ENCODE measurements at places on chromosomes 5 and 9.
A peak's percentile ranks its signal among the peaks of the same experiment; 100 is the strongest.

DNA sequence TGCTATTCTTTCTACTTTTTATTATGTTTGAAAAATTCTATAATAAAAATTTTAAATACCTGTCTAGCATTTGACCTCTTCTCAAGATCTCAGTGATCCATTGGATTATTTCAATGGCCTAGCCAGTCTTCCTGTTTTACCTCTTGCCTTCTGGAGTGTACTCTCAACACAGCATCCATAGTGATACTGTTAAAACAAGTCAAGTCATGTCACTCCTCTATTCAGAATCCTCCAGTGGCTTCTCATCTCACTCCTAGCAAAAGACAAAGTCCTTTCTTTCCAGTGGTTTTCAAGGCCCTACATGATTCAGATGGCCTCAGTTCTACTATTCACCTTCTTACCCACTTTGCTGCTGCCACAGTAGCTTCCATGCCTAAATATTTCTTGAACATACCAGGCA lies 1.8 kb downstream of the MARVELD2 start:
- peaks cover 2% of the 10 kb centered on the region for H3K4me1 ChIP-seq
- H3K27me3 ChIP-seq = no peaks in the 10 kb centered on the region
- no peak overlapping the region for H3K27ac ChIP-seq
- peaks cover 4% of the 10 kb centered on the region for H3K36me3 ChIP-seq

- no peak overlapping the region for H3K4me3 ChIP-seq
- no peaks in the 10 kb centered on the region for H3K36me3 ChIP-seq
- no peak for DNase-seq
- no peaks in the 10 kb centered on the region for H3K4me1 ChIP-seq
These were observed 33.4 kb upstream of the SLC25A51 start for GRCh38 chr9:37937366-37937765.

- no peaks in the 10 kb centered on the region for H3K4me1 ChIP-seq
- no peak overlapping the region for H3K4me3 ChIP-seq
- no peak overlapping the region for H3K27ac ChIP-seq
- no peaks in the 10 kb centered on the region for H3K27me3 ChIP-seq
- no peaks in the 10 kb centered on the region for H3K36me3 ChIP-seq
- DNase-seq = peak; percentile 87
These were observed 84.2 kb upstream of the IER5L start for GRCh38 chr9:129262261-129262660.

- no peak overlapping the region for H3K27ac ChIP-seq
- H3K4me3 ChIP-seq = no peak overlapping the region
- no peak for DNase-seq
- no peaks in the 10 kb centered on the region for H3K36me3 ChIP-seq
- no peaks in the 10 kb centered on the region for H3K4me1 ChIP-seq
- no peaks in the 10 kb centered on the region for H3K27me3 ChIP-seq
These were observed 333.9 kb downstream of the DIRAS2 start for GRCh38 chr9:90308691-90309090.

DNA sequence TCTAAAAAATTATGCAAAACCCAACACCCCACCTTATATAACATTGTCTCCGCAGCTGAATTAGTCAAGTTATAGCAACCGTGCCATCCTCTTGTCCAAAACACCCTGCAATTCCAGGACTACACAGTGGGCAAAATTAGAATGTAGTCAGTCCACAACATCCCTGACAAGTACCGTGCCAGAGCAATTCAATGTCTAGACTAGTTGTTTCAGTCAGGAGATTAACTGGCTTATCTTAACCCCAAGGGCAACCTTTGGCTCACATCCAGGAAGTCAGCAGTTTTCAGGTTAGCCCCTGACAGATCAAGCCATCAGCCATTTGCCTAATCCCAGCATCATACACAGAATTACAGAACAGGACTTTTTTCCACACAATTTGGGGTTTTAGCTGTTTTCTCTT lies 240.8 kb upstream of the TMEM161B start:
- H3K4me3 ChIP-seq = no peak overlapping the region
- peaks cover 2% of the 10 kb centered on the region for H3K4me1 ChIP-seq
- H3K36me3 ChIP-seq = no peaks in the 10 kb centered on the region
- DNase-seq = peak; percentile 73
- no peak overlapping the region for H3K27ac ChIP-seq

GRCh38 chr9:113875459-113876150 lies 504 bp upstream of the ZNF618 start:
- H3K27ac ChIP-seq = no peak overlapping the region
- no peaks in the 10 kb centered on the region for H3K36me3 ChIP-seq
- H3K4me3 ChIP-seq = no peak overlapping the region
- no peaks in the 10 kb centered on the region for H3K27me3 ChIP-seq
- no peaks in the 10 kb centered on the region for H3K4me1 ChIP-seq
- no peak for DNase-seq
